ENCODE measurements at places on chromosomes 6 and 20.
A peak's percentile ranks its signal among the peaks of the same experiment; 100 is the strongest.

DNA sequence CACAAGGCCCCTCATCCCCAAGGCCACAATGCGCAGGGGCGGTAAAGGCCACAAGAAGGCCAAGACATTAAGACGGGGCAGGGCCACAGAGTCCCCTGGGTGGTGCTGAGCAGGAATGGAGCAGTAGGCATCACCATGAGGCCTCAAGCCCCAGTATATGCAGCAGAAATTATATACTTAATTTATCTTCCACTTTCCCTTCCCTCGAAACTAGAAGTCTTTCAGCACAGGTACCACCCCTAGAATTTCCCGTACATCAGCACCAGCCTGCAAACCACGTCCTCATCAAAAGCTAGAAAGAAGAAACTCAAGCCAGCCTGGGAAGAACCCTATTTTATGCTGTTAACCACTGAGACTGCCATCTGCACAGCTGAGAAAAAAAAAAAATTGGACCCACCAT is 89.4 kb downstream of the PLG start:
- no peak for DNase-seq

- peak; percentile 40 for DNase-seq
These were observed 211.3 kb downstream of the ARID1B start for GRCh38 chr6:156988276-156989158.

- DNase-seq, result no peak
These were observed 65.9 kb downstream of the RIN2 start for GRCh38 chr20:19823971-19824370.

GRCh38 chr6:77906070-77906469 is 253.2 kb downstream of the MEI4 start:
- DNase-seq, result no peak

DNA sequence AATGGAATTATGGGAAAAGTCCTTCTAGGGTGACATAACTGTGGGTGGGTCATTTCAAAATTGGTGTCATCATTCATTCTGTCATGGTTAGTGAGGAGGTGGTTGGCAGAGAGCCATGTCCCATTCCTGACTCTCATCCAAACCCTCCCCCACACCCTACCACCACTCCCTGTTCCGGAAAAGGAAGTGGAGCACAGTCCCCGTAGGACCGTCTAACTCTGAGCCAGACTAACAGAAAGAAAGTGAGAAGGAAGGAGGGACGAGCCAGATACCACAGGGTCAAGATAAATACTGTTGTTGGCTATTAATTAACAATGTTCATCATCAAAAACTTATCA is 4.8 kb downstream of the TRIM10 start:
- DNase-seq, result no peak

GRCh38 chr6:20875369-20875963 is 341.2 kb downstream of the CDKAL1 start:
- DNase-seq, result no peak

DNA sequence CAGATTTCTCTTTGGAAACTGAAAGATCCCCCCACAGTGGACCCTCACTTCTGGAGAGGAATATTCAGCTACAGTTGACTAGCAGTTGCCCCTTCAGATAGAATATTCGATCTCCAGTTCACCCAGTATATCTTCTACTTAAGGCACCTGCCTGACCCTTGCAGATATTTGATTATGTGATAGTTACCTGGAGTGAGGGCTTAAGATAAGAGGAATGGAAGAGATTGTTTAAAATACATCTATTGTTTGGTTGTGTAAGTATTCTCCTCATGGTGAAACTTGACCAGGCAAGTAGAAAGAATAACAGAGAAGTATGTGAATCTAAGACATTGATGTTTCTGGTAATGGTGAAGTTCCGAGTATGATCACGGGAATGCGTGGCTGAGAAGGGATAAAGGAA is 1.6 kb upstream of the ZCCHC3 start:
- DNase-seq, result no peak

DNA sequence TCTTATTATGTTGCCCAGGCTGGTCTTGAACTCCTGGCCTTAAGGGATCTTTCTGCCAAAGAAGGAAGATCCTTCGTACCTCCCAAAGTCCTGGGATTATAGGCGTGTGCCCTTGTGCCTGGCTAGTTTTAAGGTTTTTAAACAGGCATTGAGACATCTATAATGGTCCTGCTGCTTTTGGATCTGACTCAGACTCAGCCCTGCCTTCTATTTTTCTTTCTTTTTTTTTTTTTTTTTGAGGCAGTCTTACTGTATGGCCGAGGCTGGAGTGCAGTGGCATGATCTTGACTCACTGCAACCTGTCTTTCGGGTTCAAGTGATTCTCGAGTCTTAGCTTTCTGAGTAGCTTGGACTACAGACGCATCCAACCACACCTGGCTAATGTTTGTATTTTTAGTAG is 73.7 kb downstream of the PHF20 start:
- no peak for DNase-seq

DNA sequence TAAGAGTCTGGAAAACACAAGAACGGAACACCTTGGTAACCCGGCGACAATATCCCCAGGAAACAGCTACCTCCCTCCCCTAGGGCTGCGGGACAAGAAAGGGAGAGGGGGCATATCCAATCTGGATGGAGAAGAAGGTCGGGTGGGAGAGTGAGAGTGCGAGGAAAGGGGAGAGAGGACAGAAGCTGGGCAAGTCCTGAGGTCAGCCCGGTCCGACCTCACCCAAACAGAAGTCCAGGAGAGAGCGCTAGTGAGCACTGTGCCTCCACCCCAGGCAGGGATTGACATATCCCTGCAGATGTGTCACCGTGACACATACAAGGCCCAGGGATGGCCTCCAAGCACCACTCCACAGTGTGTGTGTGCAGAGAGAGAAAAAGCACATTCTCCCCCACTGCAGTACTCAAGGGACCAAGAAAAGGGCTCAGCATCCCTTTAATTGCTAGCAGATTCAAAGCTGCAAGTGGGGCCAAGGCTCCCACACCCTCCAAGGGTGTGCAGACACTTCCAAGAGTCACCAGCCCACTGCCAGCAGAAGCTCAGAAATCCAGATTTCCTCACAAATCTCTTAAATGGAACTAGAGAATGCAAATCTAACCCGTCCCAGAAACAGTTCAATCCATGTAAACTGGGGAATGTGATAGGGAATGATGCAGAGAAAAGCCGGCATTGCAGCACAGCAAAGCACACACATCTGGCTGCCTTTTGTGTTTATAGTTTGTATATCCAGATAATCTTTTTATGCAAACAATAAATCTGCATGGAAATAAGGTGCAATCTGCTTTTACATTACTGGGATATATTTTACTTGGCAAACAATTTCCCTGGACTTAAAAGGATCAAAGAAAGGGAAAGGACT is 3.1 kb downstream of the PXDC1 start:
- DNase-seq, result peak; percentile 77

- no peak for DNase-seq
These were observed 30.9 kb downstream of the HEBP2 start for GRCh38 chr6:138434925-138435324.

DNA sequence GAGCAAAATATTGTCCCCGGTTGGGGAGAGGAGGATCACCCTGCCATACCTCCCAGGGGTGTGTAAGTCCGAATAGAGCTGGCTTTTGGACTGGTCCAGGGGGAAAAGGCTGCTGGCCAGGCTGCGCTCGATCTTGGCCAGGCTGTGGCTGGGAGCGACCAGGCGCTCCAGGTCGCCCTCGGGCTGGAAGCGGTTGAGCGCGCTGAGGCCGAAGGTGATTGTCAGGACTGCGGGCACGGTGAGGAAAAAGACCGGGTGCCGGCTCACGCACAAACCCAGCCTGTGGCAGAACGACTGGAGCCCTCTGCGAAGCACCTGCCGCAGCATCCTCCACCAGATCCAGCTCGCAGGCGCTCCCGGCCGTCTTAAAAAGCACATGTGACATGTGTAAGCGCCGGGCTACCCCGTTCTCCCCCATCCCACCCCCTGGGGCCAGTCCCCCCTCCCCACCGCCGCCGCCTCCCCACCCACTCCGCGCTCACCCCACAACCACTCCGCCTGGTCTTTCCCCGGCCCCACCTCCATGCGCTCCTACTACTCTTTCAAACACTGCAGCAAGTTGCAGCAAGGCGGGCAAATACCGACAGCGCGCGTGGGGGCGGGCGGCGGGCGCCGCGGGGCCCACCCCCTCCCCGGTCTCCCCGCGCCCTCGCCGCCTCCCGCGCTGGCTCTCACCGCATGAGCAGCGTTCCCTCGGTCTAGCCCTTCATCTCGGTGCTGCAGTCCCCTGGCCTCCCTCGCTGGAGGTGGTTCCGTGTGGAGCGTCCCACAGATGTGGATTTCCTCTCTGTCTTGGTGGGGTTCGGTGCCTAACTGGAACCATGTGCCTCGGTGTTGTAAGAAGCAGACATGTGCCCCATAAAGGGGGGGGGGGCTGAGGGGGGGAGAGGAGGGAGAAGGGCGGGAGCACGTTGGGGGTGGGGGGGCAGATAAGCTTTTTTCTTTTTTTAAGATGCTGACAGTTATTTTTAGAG is 42.4 kb downstream of the PTCHD4 start:
- peak; percentile 13 for DNase-seq

DNA sequence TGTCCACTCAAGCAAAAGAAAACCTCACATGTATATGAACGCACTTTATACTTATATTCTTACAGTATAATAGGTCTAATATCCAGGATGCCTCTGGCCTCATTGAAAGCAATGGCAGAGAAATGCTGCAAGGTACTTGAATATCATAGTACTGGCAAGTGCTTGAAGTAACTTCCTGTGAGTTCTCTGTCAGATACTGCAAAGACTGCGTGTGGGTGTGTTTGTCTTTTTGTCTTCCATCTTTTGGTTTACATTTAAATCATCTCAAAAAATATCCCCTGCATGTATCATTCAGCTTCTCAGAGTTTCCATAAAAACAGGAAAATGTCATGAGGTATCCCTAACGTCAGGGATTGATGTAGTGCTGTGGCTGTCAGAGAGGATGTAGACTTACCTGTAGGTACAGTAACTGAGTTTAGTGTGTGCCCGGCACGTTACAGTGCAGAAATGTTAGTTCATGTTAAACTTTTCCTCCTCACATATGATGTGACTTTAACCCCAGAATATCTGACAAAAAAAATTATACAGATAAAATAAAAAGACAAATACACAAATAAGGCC is 184.3 kb downstream of the DST start:
- no peak for DNase-seq

DNA sequence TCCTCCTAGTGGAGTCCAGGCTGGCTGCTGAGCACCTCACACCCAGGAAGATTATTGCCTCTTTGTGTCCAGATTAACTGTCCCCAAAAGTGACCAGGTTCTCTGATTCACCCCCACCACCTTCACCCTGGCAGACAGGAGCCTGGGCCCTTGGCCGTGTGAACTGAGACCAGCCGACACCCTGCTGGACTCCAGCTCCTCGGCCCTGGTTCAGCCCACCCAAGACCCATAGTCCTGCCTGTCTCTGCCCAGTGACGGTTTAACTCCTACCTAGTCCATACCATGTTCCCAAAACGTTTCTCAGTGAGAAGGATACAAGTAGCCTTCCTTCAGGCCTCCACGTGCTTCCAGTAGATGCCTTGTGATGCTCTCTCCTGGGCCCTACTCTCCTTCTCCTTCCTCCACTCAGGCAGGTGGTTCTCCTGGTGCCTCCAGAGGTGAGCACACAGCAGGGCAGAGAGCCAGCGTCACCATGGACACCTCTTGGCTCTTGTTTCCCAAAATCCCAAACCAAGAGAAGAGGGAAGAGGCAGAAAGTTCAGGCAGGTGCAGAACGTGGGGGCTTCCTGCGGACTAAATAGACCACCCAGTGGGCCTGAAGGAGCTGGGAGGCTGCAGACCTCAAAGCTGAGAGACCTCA is 134.4 kb upstream of the CST7 start:
- DNase-seq, result no peak

DNA sequence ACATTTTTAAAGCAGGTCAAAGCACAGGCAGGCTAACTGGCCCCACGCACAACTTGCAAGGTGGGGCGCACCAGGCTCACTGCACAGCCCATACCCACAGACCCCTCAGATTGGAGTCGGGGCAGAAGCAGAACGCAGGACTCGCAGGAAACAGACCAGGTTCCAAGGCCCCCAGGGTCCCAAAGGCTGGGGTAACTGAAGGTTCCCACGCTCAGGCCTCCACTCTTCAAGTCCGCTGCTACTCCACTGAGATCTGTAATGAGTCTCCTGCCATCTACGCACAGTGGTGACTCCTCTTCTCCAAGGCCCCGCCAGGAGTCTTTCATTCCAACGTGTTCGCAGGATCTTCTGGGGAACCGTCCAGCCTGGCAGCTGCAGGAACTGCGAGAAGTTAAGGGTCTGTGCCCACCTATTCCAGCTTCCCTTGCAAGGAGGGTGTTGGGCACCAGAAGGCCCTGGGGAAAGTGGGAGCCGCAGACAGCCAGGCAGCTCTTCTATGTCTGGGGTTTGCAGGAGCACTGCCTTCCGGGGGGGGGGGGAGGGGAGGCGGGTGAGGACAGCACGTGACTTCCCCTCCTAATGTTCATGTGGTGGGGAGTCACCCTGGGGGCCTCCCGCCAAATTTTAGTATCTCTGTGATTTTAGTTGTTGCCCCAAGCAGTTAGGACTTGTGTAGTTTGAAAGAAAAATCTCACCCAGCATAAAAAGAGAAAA is 2.0 kb upstream of the TAF4 start:
- DNase-seq, result no peak

DNA sequence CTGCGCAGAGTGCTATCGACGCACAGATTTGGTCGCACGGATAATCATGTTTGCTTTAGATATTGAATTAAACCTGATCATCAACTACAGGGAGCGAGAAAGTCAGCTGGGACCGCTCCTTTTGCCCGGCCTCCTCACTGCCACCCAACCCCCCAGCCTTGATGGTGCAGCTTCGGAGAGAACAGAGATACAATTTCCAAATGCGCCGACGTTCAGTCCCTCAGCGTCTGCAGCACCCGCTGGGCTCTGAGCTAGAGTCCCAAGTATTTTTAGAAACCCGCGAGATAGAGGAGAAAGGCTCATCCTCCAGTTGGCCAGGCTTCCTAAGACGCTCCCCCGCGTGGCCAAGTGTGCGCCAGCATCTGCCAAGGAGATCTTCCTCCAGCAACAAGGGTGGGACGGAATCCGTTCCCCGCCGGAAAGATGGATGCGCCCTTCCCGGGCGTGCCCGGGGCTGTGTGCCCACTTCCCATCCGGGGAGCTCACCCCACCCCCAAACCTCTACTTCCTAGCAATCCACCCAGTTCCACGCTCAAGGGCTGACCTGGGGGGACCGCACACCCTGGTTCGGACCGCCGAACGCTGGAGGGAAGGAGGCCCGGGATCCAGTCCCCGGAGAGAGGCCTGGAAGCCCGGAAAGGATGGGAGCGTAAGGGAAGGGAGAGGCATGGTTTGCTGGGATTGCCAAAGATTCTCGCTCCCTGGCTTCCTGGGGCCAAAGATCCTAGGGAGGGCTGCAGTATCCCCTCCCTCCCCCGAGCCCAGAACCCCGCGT is 4.1 kb downstream of the NKX2-2 start:
- DNase-seq, result peak; percentile 46

GRCh38 chr6:55822005-55822404 is 53.4 kb downstream of the BMP5 start:
- no peak for DNase-seq

- no peak for DNase-seq
These were observed 8.9 kb downstream of the NT5E start for GRCh38 chr6:85458782-85459181.

Measured in GM13977 (cell line).